DMS79 treated with DMSO at 0.1 percent for 48 hours (cell line): ENCODE measurements at places on chromosomes 11 and 22.

- DNase-seq, result no peak
These were observed 24.1 kb downstream of the PAK1 start for GRCh38 chr11:77449784-77450183.

DNA sequence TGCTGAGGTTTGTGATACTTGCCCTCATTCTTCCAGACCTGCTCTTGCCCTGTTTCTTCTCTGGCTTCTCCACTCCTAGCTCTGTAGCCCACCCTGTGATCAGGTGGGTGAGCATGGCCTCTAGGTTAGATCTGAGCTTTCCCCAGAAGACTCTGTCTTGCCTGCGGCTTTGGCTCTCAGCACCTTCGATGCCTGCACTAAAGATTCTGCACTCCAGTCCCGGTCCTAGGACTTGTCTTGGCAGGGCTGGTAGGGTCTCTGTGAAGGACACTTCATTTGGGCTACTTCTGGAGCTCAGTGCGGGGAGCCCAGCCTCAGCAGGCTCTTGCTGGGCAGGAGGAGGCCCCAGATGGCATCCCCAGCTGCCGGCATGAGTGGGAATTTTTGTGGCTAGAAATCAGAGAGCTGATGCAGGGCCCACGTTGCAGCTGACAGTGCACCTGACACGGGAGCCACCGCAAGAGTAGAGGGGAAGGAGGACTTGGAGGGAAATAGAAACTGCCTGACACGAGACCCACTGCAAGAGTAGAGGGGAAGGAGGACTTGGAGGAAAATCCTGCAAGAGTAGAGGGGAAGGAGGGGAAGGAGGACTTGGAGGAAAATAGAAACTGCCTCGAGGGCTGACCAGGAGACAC is 226.9 kb upstream of the B3GAT1 start:
- peak; percentile 68 for DNase-seq

DNA sequence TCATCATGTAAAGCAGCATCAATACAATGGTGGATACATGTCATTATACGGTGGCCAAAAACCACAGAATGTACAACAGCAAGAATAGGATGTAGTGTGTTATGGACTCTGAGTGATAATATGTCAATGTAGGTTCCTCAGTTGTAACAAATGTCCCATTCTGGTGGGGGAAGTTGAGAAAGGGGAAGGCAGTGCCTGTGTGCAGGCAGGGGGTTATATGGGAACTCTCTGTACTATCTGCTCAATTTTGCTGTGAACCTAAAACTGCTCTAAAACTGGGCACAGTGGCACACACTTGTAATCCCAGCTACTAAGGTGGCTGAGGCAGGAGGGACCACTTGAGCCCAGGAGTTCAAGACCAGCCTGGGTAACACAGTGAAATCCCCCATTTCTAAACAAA is 5.9 kb downstream of the CHKA start:
- DNase-seq, result no peak

GRCh38 chr11:113184498-113184897 is 129.9 kb upstream of the TTC12 start:
- no peak for DNase-seq

GRCh38 chr11:56048480-56048879 is 21.0 kb downstream of the OR5AS1 start:
- no peak for DNase-seq

DNA sequence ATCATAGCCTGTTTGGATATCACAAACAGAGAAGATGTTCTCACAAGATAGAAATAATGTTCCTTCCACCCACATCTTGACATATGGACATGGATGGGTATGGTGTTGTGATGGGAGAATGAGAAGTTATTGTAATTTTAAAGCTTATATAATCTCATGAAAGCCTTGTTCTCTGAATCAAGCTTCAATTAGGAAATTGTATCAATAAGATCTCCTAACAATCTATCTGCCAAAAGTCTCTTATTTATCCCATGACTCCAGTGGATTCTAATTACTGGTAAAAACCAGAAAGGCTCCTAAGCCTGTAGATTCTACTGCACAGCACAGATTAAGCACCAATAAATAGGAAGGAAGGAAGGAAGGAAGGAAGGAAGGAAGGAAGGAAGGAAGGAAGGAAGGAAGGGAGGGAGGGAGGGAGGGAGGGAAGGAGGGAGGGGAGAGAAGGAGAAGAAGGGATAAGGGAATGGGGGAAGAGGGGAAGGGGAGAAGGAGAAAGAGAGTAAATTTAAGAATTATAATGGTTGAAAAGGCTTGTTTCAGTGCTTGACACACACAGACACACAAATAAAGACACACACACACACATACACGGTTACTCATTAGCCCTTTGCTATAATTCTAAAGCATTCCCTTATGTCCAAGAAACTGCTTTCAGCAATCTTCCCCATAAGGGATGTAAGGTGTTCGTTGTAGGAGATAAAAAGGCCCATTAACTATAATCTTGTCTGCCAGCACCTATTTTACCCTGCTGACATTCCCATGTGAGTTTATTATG is 258.0 kb upstream of the API5 start:
- no peak for DNase-seq

DNA sequence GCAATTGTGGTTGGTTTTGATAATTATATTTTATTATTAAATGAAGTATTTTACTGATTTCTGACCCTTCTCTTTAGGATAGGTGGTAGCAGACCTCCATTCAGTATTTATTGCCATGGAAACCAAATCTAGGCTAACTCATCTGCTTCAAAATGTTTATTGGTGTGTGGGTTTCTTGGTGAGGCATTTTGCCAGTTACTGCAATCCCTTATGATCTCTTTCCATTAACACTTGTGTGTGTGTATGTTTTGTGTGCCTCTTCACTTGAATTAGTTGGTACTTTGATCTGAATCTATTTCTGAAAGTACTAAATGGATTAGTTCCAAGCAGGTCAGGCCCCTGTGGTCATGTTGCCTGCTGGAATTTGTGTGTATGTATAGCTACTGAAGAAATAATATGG is 184.4 kb upstream of the C11orf87 start:
- DNase-seq, result peak; percentile 10
